Amniotic epithelial cell (primary cell): ENCODE measurements at places on chromosomes 11 and 22.

- DNase-seq: no peak
Measured at GRCh38 chr11:70725278-70725677, 326.9 kb downstream of the CTTN start.

GRCh38 chr11:61102667-61103571, 630 bp downstream of the CD5 start:
- no peak for DNase-seq

- peak; percentile 32 for DNase-seq
Measured at GRCh38 chr11:57406337-57406904, 16.0 kb upstream of the PRG2 start.

DNA sequence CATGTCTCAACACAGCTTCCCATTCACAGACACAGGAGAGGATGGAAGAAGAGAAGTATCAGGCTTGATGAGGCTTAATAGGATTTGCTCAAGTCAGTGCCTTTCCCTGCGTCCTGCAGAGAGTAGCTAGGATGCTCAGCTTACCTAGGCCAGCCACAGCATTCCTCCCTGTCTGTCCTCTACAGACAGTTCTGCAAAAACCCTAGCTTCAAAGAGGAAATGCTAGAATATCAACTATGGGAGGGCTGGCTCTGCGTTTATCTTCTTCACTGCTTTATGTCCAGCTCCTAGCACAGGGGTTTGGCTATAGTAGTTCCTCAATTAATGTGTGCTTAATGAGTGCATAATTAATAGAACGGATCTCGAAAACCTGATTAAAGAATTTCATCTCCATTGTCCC, 16.4 kb downstream of the KCNJ5 start:
- no peak for DNase-seq

DNA sequence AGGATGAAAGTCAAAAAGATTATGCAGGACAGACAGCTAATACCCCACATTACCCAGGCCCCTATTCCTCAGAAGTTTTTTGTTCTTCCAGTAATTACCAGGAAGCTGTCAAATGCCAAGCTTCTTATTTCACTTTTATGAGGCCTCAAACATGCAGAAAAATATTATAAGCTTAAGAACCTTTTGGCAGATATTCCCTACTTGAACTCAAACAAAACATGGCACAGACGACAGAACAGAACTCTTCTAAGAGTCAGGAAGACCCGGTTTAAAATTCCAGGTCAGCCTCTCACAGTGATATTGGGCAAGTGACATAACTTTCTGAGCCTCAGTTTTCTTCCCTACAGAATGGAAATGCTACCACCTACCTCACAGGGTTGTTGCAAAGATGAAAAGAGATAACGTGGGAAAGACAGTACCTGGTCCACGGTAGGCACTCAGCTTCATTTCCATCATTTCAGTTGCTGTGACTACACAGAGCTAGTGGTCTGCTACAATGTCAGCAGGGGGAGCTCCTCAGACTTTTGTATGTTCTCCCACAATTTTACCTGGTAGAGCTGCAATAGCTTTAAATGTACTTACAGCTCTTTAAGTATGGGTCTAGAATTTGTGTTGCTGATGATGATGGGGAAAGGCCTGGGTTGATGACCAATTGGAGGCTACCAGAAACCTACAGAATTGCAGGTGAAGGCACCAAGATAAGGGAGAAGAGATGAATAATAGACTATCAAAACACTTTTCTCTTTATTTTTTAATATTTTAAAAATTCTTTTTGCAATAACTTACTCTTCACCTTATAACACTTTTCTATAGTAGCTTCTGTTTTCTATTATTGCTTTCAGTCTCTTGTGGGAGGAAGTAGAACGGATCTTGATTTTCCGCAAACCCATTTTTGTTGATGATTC, 98.3 kb upstream of the CHRM4 start:
- DNase-seq: peak; percentile 64

DNA sequence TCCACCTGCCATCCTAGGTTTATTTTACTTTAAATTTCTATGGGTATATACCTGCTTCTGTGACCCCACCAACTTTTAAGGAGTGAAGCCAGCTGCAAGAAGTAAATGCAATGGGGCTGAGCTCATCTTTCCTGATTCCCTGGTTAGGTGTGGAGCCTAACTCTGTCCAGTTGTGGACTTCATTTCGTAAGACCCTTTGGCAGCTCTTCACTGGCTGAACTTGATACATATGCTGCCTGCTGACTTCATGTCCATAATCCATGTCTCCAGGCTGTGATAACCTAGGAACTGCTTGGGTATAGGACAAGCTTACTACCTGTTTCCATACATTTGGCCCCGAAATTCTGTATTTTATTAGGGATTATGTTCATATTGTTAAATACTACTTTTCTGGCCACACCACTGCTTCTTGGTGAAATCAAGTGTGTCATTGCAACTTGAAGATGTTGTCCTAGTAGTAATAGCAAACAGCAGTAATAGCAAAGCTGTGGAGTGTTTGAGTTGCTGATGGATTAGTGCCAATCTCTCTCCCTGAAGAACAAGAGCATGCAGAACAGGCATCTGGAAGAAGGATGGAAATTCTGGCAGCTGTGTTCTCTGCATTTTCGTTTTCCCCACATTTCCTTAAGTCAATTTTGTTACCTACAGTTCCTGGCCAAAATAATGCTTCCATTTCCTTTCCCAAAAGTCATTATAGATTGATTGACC, 31.2 kb downstream of the LDLRAD3 start:
- no peak for DNase-seq

GRCh38 chr11:35878741-35879140, 65.1 kb upstream of the LDLRAD3 start:
- no peak for DNase-seq
